ENCODE measurements at places on chromosomes 4 and X.

- peak; percentile 6 for DNase-seq
Observed at GRCh38 chr4:172202480-172203076, 389.4 kb downstream of the GALNTL6 start.

DNA sequence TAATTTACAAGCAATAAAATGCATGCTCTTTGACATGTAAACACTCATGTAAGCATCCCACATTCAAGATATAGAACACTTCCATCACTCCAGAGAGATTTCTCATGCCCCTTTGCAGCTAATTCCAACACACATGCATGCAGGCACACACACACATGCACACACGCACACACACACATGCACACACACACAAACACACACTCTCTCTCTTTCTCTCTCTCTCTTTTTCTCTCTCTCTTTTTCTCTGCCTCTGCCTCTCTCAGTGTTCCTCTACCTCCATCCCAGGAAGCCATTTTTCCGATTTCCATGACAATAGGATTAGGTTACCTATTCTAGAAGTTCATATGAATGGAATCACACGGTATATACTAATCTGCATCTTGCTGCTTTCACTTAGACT lies 11.9 kb upstream of the SOD3 start:
- DNase-seq, result no peak

DNA sequence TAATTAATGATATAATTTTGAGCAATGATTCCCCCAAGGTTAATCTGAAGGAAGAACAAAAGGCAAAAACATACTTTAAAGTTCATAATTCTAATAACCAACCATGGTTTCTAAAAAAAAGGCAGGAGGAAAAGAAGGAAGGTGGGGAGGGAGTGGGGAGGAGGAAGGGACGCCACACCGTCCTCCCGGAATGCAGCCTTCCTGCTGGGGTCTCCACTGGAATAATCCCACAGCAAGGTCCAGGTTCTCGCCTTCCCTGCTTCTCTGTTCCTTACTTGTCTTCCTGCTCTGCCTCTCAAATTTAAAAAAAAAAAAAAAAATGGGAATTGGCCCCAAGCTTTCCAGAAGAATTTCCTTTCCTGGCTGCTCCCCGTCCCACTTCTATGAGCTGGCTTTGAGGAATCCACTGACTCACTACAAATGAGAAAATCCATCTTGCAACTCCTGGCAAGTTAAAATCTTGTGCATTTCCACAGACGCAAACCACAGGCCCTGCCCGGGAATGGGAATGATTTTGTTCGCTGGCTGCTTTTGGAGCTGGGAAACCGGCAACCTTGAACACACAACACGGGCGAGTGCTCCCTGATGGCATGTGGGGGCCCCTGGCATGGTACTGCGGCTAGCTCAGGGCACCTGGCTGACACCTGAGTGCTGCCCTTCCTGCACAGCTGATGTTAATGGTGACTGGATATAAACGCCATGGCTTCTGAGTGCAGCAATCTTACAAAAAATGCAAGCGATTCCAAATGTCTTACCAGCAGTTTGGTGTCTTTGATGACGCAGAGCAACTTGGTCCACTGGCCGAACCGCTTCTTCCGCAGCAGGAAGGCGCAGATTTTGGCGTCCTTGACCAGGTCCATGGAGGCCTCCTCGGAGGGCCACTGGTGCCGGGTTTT lies 97.0 kb downstream of the AFAP1 start:
- peak; percentile 98 for DNase-seq

DNA sequence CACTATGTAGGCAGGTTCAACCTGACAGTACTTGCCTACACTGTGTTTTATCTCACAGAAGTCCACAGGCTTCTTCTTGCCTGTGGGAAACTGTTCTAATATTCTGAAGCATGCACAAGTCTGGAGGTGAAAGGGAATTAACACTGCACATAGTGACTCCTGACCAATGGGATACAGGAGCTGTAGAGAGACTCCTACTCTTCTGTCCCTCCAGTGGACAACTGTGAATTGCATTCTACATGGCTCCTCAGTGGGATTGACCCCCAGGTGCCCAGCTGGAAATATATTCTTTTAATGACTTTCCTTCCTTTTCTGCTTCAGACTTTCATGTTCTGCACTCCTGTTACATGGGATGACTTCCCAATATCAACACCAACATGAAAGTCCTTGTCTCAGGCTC lies 8.2 kb upstream of the YIPF6 start:
- no peak for DNase-seq

DNA sequence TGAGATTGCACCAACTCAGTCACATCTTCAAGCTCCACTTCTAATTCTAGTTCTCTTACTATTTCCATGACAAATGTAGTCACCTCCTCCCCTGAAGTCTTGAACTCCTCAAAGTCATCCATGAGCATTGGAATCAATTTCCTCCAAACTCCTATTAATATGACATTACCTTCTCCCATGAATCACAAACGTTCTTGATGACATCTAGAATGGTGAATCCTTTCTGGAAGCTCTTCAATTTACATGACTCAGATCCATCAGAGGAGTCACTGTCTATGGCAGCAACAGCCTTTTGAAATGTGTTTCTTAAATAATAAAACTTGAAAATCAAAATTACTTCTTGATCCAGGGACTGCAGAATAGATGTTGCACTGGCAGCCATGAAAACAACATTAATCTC lies 34.5 kb downstream of the GALNTL6 start:
- DNase-seq, result no peak

DNA sequence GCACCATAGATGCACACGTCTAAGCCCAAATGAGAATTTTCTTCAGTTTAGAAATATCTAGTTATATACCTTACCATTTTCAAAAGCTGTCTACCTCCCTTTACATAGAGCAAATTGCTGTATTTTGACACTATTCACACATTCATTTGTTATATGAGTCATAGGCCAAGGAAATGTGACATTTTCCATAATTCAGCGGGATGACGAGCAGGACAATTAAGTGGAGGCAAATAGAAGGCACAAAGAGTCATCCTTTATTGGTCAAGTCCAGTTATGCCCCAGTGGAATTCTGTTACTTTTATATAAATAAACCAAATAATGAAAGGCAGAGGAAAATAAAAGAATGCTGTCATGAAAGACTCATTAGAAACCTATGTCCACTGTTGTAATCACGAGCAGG lies 27.9 kb downstream of the FGF13 start:
- DNase-seq, result no peak

- DNase-seq, result no peak
Observed at GRCh38 chr4:79907001-79907400, 166.0 kb downstream of the ANTXR2 start.

GRCh38 chrX:110966839-110967238 lies 129.2 kb upstream of the PAK3 start:
- DNase-seq, result no peak

GRCh38 chr4:124464836-124465235 lies 247.7 kb downstream of the ANKRD50 start:
- DNase-seq, result no peak

DNA sequence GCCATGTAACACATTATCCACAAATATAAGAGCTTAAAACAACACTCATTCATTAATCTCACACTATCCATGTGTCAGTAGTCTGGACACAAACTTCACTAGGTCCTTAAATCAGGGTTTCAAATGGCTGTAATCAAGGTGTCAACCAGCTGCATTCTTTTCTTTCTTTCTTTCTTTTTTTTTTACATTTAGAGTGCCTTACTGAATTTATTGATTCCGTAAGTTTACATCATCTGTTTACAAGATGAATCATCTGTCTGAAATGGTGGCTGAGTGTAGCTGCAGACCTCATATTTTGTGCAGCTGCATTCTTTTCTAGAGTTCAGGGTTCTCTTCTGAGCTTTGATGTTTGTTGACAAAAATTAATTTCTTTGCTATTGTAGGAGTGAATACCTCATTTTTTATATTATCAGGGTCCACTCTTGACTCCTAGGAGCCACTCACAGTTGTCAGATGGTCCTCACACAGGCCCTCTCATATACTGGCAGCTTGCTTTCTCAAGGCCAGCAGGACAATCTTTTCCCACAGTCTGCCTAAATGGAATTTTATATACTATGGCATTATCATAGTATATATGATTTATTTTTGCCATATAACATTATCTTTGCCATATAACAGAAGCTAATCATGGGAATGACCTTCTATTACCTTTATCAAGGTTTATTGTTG lies 37.8 kb downstream of the SPOCK3 start:
- no peak for DNase-seq

DNA sequence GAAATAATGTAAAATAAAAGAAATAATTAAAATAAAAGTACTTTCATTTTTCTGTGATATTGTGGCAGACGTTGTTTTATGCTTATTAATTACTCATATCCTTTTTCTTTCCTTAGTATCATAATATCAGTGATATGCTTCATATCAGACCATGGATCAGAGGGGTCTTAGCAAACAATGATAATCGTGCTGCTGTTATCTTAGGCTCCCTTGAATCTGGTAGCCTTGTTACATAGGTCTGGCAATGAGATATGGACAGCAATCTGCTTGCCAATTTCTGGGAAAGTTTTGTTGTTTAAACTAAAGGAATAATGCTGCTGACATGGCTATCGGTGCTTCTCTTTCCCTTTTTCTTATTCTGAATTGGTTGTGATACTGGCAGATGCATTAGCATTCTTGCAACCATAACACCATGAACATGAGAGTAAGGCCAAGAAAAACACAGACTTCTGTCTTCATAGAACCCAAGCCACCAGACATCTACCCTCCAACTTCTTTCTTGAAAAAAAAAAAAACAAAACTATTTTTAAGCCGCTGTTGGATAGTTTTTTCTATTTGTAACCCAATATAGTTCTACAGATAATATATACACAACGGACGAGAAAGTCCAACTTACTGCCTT lies 16.4 kb downstream of the EPHA5 start:
- no peak for DNase-seq

GRCh38 chrX:21959362-21960051 lies 19.0 kb downstream of the SMS start:
- no peak for DNase-seq

Measured in BJ (cell line).